ENCODE measurements at places on chromosomes 4 and X.

- no peak for DNase-seq
Observed at GRCh38 chrX:12439416-12439815, 301.1 kb downstream of the FRMPD4 start.

- no peak for DNase-seq
Observed at GRCh38 chr4:61443813-61444510, 243.8 kb downstream of the ADGRL3 start.

GRCh38 chr4:149322203-149322602, 493.4 kb downstream of the IQCM start:
- DNase-seq = no peak

GRCh38 chr4:42778349-42778748, 114.2 kb upstream of the GRXCR1 start:
- DNase-seq = no peak

DNA sequence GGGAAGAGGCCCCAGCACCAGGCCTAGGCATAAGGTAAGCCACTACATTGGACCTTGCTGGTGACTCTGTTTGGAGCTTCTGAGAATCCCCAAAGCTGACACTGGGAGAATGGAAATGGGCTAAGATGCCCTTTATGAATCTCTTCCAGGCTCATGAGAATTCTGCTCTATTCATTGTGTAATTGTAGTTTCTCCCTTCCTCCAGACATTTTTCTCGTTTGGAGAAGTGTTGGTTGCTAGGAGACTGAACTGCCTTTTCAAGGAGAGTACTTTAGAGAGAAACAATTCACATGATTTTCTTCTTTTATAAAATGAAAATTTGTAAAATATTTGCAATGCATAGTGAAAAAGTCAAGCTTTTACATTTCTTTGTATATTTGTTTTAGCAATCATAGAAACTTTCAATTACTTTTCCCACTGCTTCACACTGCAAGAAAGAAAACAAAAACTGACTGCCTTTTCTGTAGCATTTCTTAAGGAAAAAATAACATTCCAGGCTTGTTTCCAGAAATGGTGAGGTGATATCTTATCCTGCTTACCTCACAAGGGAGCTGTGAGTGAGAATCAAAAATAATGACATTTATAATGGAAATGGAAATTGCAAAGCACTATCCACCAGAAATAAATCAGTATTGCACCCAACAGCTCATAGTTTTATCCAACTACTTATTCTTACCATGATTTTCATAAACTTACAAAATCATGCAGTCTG, 24.9 kb upstream of the DCHS2 start:
- DNase-seq = no peak

Data from anterior cingulate cortex (tissue), 58 donors.